ENCODE measurements at places on chromosomes 7 and 10.

GRCh38 chr10:7258948-7259523, 151.8 kb downstream of the SFMBT2 start:
- DNase-seq: no peak

DNA sequence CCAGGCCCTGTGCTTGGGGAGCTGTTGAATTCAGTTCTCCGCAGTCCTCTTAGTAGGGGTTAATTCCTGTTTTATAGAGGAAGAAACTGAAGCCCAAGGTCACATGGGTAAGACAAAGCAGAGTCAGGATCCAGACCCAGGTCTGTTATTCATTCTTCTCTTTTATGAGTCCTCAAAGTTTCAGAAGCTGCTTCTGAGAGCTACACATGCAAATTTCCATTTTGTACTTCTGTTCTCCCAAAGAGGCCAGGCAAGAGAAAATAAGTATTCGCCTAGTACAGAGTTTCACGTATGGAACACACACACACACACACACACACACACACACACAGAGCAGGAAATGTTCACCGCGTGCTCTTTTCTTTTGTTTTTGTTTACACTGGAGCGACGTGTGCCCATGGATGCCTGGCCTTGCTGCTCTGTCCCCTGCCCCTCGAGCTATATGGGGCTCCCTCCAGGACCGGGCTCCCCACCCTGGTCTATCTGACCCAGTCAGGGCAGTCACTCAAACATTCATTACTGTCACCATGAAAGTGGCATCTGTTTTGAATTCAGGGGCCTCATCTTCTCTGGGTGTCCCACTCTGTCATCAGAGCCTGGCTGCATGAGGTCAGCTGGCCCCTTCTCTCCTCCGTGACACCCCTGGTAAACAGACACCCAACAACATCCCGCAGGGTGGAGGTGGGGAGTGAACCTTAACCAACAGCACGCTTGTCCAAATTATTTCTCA, 84.4 kb downstream of the TNS3 start:
- no peak for DNase-seq

DNA sequence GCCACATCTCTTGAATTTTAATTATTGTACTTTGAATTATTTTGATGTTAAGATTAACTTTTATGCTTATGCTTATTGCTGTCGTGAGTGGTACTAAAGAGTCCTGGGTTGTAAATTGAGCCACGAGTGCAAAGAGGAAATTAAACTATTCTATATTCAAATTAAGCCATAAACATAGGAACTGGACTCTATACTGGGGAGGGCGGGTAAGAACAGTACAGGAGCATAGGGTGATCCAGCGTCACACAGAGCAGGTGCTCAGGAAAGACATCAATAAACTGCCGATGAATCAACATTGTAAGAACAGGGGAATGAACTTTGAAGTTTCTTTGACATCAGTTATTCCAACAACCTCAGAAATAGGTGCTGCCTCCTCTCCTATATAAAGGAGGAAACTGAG, 219.6 kb downstream of the CACNB2 start:
- no peak for DNase-seq

GRCh38 chr7:22348379-22348778, 8.6 kb downstream of the RAPGEF5 start:
- DNase-seq: no peak

GRCh38 chr7:38964921-38965320, 12.8 kb upstream of the POU6F2 start:
- no peak for DNase-seq

- no peak for DNase-seq
Observed at GRCh38 chr7:46864716-46865115, 717.2 kb downstream of the TNS3 start.

GRCh38 chr7:80230327-80230726, 95.7 kb downstream of the GNAI1 start:
- DNase-seq: no peak

DNA sequence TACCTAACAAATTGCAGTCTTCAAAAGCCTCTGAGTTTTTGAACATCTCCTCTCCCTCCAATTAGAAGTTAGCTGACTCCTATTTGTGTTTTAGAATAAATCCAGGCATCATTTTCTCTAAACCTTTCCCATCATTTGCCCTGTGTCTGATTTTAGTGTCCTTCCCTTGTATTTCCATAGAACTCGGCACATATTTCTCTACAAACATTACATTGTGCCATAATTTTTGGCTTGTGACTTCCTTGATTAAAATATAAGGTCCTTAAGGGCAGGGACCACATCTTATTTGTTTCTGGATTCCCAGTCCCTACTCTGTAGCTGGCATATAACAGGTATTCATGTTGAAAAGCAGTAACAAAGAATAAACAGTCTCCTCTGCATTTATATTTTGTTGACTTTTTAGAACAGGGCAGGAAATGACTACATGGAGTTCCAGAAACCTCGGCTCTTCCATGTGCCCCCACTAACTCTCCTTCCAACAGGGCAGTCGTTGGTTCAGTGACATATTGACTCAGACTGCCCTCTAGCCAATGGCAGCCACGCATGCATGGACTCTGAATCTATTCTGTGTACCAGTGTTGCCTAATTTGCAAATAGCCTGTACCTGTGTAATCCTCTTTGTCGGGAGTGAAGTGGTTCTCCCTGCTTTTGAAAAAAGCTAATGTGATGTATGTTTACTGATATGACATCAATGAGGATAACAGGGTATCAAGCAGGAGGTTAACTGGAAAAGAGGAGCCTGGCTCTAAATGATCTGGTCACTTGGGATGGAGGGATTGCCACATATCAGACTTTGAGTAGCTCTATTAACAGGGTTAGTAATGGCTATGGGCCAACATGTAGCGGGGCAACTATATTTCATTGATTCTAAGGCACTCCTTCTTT, 19.8 kb upstream of the CPN1 start:
- no peak for DNase-seq

- DNase-seq: no peak
Observed at GRCh38 chr10:18473424-18474117, 177.8 kb downstream of the NSUN6 start.

- no peak for DNase-seq
Observed at GRCh38 chr10:71049994-71050393, 161.6 kb upstream of the PCBD1 start.

DNA sequence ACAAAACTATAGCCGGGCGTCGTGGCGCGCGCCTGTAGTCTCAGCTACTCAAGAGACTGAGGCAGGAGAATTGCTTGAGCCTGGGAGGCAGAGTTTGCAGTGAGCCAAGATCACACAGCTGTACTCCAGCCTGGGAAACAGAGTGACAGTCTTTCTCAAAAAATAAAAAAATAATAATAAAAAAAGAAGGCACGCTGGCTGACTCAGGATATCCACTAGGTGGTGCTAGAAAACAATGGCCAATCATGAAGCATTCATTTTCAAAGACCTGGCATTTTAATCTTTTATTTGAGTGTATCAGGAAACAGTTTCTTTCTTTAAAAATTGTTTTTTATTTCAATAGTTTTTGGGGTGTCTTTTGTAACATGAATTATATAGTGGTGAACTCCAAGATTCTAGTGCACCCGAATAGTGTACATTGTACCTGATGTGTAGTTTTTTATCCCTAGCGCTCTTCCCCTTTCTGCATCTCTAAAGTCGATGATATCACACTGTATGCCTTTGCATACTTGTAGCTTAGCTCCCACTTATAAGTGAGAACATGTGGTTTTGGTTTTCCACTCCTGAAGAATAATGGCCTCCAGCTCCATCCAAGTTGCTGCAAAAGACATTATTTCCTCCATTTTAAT, 88.6 kb downstream of the LYZL1 start:
- no peak for DNase-seq

DNA sequence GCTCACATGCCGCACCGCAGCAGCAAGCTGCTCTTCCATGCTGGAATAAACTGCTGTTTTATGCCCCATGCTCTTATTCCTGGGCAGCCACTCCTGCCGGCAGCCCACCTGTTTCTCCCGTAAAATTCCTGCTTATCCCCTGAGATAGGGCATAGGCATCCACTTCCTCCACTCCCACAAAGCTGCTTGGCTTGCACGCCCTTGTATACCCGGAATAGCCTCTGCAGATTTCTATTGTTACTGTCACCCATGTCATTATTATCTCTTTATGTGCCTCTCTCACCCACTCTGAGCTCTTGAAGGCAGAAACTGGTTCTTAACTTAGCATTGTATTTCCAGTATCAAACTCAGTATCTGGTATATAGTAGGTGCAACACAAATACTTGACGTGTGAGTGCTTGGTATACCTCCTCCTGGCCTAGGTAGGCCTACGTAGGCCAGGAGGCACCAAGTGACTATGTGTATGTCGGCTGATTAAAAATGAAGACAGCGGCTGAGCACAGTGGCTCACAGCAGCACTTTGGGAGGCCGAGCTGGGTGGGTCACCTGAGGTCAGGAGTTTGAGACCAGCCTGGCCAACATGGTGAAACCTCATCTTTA, 193.4 kb downstream of the CCDC3 start:
- no peak for DNase-seq

GRCh38 chr10:72318418-72319262, 36.1 kb downstream of the DNAJB12 start:
- no peak for DNase-seq

- DNase-seq: no peak
Observed at GRCh38 chr10:103584216-103585010, 90.9 kb downstream of the NEURL1 start.

DNA sequence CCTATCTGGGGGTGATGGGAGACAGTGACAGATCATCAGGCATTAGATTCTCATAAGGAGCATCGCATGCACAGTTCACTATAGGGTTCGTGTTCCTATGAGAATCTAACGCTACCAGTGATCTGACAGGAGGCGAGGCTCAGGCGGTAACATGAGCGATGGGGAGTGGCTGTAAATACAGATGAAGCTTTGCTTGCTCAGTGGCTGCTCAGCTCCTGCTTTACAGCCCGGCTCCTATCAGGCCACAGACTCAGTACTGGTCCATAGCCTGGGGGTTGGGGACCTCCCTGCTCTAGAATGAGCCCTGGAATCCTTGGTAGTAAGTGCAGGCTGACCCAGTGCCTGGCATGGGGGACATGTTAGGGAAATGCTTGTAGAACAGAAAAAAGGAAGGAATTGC, 426.0 kb downstream of the TYW1 start:
- DNase-seq: no peak

DNA sequence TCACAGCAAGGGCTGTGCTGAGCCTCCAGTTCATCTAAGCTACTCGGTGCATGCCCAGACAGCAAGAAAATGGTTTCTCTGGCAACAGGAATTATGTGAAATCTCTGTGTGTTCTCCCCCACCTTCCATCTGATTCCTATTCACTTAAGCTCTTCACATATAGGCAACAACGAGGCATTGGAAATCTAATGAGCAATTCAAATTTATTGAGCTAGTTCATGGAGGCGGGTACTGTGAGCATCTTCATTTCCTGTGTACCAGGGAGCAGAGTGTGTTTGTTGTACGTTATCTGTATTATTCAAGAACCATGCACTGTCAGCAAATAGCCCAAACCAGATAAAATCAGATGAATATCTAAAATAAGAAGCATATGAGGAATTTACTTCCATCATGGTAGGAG, 739.1 kb downstream of the MAGI2 start:
- DNase-seq: no peak

GRCh38 chr10:113713640-113713982, 33.9 kb downstream of the CASP7 start:
- no peak for DNase-seq

GRCh38 chr7:112400141-112400540, 50.1 kb upstream of the IFRD1 start:
- DNase-seq: peak; percentile 69

DNA sequence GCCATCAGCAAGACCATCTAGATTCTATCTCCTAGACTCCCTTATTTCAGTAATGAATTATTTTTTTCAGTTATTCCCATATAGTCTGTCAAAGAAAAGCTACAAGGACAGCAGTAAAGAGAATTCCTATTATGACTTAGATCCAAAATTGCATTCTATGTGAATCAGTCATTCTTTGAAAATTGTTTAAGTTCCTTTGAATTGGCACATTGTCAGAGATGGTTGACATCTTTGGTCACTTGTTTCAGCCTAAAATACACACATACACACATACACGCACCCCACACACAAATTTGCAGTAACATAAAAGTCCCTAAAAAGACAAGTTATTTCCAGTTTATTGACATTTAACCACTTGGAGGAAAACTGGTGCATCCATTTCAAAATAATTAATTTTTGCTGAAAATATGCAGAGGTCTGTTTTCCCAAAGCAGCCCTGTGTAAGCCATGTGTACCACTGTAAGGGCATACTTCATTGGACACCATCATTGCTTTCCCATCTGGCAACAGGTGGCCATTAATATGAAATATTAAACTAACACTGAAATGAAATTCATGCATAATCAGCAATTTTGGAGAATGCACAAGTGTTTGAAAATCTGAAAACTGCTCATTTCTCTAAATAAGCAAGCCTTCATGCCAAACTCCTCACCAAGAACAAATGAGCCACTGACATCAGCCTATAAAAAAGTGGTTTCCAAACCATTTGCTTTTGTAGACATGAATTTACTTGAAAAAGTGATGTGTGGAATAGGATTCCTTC, 121.7 kb upstream of the COL1A2 start:
- no peak for DNase-seq

GRCh38 chr10:49613882-49614241, at the start of gene CHAT:
Gene CHAT, plus strand, starts transcription at chr10:49614037. Its CDS starts 153 bp downstream, at chr10:49614190.
- no peak for DNase-seq

DNA sequence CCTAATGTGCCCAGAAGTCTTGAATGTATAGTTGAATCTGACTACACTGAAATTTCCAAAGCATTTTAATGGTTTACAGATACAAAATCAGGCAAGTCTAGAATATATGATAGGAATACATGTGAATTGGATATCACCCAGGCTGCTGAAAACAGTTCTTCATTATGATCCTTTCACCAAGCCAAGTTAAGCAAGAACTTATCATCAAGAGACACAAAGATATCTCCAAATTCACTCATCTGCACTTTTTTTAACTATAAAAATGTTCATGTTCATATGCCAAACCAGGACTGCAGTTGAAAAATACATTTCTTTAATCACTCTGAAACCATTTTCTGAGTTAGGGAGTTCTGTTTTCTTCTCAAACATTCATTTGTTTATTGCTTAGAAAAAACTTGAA, 412.6 kb upstream of the C7orf33 start:
- DNase-seq: no peak

DNA sequence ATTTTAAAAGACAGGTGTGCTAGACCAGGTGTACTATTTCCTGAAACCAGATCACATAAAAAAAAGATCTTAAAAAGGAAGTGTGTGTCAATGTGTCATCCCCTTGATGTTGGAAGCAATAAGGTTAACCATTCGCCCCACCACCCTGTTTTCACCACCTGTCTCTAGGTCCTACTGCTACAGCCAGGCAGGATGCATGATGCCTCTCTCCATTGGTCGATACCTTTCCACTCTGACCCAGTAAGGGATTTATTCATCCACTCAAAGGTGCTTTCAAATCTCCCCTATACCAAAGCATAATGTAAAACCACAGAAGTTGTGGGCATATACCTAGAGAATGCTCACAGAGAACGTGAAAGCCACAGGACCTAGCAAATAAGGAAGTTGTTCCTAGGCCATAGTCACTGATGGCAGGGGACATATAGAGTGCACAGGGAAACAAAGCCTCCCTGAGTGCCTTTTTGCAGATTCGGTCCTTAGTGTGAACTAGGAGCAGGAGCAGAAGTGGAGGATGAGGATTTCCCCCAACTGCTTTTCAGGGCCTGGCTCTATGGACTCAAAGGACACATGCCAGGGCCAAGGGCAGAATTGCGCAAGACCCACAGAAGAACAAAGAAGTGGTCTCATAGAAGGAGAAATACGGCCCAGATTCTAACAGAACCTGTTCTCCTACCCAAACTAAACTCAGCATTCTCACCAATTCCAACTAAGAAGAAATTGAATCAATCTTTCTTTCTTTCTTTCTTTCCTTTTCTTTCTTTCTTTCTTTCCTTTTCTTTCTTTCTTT, 631.5 kb upstream of the NRP1 start:
- no peak for DNase-seq

Measured in fibroblast of skin of left quadriceps (primary cell).